Neuronal stem cell (in vitro differentiated cells): ENCODE measurements at places on chromosomes 12 and 14.
A peak's percentile ranks its signal among the peaks of the same experiment; 100 is the strongest.

GRCh38 chr12:100963381-100963780, 168.8 kb downstream of the ANO4 start:
- no peaks in the 10 kb centered on the region for H3K27me3 ChIP-seq
- no peaks in the 10 kb centered on the region for H3K4me1 ChIP-seq
- no peak for DNase-seq
- no peak overlapping the region for H3K27ac ChIP-seq
- H3K36me3 ChIP-seq: no peaks in the 10 kb centered on the region
- H3K4me3 ChIP-seq: no peak overlapping the region

DNA sequence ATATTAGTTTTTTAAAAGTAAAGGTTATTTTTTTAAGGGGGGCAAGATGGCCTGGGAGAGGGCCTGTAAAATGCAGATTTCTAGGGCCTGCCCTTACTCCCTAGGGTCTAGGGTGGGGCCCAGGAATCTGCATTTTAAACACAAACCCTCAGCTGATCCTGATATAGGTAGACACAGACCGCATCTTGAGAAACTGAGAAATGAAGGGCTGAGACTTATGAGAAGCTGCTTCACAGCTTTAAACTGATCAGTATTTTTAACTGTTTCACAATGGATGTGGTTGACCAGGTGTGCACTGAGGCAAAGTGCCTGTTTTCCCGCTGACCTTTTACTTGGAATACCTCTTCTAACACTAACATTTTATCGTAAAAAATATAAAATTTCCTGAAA, 84.0 kb downstream of the CCDC88C start:
- no peak for DNase-seq
- H3K4me3 ChIP-seq: no peak overlapping the region
- peaks cover 10% of the 10 kb centered on the region for H3K4me1 ChIP-seq
- H3K27me3 ChIP-seq: no peaks in the 10 kb centered on the region

DNA sequence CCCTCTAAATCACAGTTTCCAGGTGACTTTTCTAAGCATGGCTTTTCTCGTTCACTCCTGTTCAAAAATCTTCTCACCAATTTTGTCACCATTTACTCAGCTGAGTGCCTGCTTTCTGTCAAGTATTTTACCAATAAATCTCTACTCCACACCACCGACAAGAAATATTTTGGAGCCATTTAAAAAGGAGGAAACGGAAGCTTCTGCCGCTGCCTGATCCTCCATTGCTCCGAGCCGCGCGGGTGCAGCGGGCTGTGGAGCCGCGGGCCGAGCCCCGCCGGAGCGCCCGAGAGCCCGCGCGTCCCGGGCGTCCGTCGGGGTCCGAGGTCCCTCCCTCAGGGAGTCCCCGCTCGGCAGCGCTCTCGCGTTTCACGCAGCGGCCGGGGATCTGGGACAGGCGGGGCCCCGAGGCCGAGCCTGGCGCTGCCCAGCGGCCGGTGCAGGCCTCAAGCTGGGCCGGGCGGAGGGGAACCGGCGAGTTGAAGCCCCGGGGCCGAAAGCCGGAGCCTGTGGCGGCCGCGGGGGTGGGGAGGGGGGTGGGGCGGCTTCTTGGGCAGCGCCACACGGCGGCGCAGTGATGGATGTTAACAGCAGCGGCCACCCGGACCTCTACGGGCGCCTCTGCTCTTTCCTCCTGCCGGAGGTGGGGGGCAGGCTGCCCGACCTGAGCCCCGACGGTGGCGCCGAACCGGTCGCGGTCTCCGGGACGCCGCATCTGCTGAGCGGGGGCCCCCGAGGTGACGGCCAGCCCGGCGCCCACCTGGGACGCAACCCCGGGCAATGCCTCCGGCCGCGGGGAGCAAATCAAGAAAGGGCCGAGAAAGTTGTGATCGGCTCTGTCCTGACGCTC, 1.1 kb upstream of the HEBP1 start:
- H3K27ac ChIP-seq: no peak overlapping the region
- peak; percentile 61 for DNase-seq
- H3K4me1 ChIP-seq: peaks cover 8% of the 10 kb centered on the region
- no peaks in the 10 kb centered on the region for H3K36me3 ChIP-seq
- H3K4me3 ChIP-seq: peak overlapping the region; percentile 72

- H3K27me3 ChIP-seq: no peaks in the 10 kb centered on the region
- H3K4me1 ChIP-seq: no peaks in the 10 kb centered on the region
- H3K4me3 ChIP-seq: no peak overlapping the region
- no peak overlapping the region for H3K27ac ChIP-seq
- no peaks in the 10 kb centered on the region for H3K36me3 ChIP-seq
Measured at GRCh38 chr14:53608369-53608768, 348.3 kb downstream of the BMP4 start.

DNA sequence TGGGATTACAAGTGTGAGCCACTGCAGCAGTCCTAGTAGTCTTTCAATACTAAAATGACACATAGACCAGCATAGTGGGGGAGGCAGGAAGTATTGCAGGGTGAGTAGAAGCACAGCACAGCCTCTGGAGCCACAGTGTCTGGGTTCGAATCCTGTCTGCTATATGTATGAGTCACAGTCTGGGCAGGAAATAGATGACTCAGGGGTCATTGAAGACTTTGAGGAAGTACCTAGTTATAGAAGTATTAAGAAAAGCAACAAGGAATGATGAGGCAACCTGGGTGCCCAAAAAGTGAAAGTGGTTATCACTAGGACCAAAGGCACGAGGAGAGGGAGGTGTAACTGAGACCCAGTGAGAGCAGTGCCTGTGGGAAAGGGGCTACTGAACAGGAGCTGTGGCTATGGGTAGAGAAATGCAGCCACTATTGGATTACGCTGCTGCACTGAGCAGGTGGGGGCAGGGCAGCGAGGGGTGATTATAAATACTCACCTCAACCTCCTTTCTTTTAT, 124.0 kb downstream of the PDE3A start:
- H3K27me3 ChIP-seq: no peaks in the 10 kb centered on the region
- DNase-seq: no peak
- H3K36me3 ChIP-seq: no peaks in the 10 kb centered on the region

- H3K27ac ChIP-seq: no peak overlapping the region
- H3K4me3 ChIP-seq: no peak overlapping the region
- no peak for DNase-seq
- peaks cover 1% of the 10 kb centered on the region for H3K4me1 ChIP-seq
- H3K36me3 ChIP-seq: no peaks in the 10 kb centered on the region
Measured at GRCh38 chr12:13436696-13437391, 240.3 kb downstream of the EMP1 start.

DNA sequence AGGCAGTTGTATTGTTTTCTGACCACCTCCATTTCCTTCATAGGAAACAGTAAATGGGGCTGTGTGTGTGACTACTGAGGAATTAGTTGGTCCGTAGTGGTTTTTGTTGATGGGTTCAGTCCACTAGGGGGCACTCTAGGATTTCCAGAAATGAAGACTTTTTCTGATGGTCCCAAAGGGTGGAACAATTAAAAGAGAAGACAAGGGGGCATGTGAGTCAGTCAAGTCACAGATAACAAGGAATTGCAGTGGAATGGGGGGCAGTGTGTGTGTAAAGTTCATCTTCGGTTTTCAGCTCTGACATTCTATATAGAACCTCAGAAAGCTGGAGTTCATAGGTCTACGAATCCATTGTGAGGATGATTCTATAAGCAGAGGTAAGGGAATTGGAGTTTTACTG, 186.6 kb upstream of the OR4E1 start:
- DNase-seq: peak; percentile 9
- H3K4me1 ChIP-seq: no peaks in the 10 kb centered on the region
- no peak overlapping the region for H3K27ac ChIP-seq
- no peaks in the 10 kb centered on the region for H3K36me3 ChIP-seq
